ENCODE measurements at places on chromosomes 7 and 10. TPM values are rescaled to one million over a fixed set of nuclear protein-coding genes. Genes with fewer than 3 reads are reported as not detected.

The NRG3 gene
- polyA plus RNA-seq: not detected

The PRKAG2 gene
- polyA plus RNA-seq: 52.4 TPM

The CALD1 gene
- polyA plus RNA-seq: 69.9 TPM

The ACHE gene
- polyA plus RNA-seq: 0.94 TPM

The TMEM213 gene
- polyA plus RNA-seq: not detected

The TAS2R3 gene
- not detected for polyA plus RNA-seq

DNA sequence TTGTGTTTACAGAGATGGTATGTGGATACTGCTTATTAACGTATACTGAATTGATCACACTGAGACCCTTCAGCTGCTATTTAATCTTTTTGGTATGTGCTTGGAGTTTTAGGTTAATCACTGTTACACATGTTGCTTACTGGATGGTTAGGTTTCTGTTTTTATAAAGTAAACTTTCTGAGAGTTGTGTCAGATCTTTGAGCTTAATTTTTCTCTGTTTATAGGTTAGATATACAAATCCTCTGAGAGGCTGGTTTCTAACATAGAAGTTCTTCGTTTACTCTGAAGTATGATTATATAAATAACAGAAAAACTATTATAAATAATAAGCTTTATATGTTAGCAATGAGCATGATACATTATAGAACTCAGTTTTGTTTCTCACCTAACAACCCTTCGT lies 123.1 kb downstream of the NSUN6 start:
- no peaks in the 10 kb centered on the region for H3K27me3 ChIP-seq
- no peak overlapping the region for H3K4me3 ChIP-seq
- no peaks in the 10 kb centered on the region for H3K36me3 ChIP-seq
- no peak for DNase-seq
- H3K27ac ChIP-seq: no peak overlapping the region

DNA sequence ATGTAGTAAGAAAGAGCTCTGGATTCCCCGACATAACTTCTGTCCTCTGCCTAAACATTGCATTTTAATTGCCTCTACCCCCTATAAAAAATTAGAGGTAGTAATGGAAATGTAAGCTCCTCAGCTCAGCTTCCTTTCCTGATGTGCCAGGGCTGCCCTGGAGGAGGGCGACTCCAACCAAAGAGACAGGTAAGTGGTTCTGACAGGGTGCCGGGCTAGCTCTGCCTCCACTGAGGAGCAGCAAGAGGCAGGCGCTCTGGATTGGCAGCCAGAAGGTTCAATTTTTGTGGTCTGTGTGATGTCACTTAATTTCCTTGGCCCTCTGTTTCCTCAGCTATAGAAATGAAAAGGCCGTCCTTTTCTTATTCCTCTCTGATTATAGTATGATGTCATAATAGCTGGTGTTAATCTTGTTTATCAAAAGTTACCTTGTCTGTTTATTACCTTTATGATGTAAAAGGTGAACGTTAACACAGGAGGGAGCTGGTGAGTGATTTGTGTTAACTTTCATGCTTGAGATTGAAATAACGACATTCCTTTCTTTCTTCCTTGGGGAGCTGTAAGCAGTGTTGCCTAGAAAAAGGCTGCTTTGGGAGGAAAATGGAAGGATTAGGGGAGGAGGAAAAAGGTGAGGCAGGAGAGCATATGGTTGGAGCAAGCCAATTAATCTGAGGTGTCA lies 51.8 kb downstream of the ANLN start:
- no peaks in the 10 kb centered on the region for H3K36me3 ChIP-seq
- H3K27ac ChIP-seq: no peak overlapping the region
- no peaks in the 10 kb centered on the region for H3K4me1 ChIP-seq
- H3K4me3 ChIP-seq: no peak overlapping the region
- H3K27me3 ChIP-seq: no peaks in the 10 kb centered on the region

- peaks cover 9% of the 10 kb centered on the region for H3K4me1 ChIP-seq
- H3K36me3 ChIP-seq: no peaks in the 10 kb centered on the region
- H3K4me3 ChIP-seq: no peak overlapping the region
These were observed 268.2 kb downstream of the PTEN start for GRCh38 chr10:88131511-88132139.

DNA sequence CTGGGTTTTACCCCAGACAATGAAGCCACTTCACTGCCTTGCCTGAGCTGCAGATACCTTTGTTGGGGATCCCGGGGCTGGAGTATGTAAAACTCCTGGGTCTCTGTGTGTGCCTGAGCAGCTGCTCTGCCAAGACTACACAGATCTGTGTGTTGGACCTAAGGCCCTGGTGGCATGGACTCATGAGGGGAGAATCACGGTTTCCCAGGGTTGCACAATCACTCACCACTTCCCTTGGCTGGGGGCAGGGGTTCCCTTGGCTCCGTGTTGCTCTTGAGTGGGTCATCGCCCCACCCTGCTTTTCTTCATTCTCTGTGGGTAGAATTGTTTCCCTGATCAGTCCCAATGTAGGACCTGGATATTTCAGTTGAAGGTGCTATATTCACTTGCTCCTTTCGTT lies 13.9 kb upstream of the TBATA start:
- DNase-seq: no peak
- H3K36me3 ChIP-seq: no peaks in the 10 kb centered on the region
- H3K27me3 ChIP-seq: no peaks in the 10 kb centered on the region
- H3K4me3 ChIP-seq: no peak overlapping the region
- H3K4me1 ChIP-seq: no peaks in the 10 kb centered on the region
- H3K27ac ChIP-seq: no peak overlapping the region

DNA sequence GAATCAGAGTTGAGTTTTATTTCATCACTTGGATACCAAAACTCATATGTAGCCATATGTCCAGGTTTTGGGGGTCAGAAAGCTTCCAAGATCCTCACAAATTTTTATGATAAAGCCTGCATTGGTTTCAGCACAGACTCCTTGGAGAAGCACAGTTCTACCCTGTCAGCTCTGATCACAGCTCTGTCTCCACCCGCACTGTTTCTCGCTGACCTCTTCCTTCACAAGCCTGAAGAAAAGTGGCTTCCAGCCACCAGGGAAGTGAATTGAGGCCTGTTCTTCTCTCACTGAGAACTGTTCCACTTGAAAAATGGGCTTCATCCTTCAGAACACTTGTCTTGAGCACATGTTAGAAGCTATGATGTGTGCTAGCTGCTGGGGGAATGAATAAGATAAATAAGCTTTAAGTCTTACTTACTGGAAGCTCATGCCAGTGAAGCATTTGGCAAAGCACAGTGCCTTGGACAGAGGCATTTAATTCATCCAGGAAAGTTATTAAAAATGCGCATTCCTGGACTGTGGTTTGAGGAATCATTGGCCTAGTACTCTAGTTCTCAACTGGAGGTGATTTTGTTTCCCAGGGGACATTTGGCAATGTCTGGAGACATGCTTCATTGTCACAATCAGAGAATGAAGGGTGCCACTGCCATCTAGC lies 133.6 kb downstream of the BMPER start:
- H3K36me3 ChIP-seq: no peaks in the 10 kb centered on the region
- DNase-seq: no peak
- no peaks in the 10 kb centered on the region for H3K27me3 ChIP-seq
- no peaks in the 10 kb centered on the region for H3K4me1 ChIP-seq
- no peak overlapping the region for H3K4me3 ChIP-seq
- H3K27ac ChIP-seq: no peak overlapping the region

- H3K36me3 ChIP-seq: no peaks in the 10 kb centered on the region
- no peak for DNase-seq
- no peak overlapping the region for H3K27ac ChIP-seq
- H3K4me3 ChIP-seq: no peak overlapping the region
These were observed 56.2 kb downstream of the AOAH start for GRCh38 chr7:36668080-36668479.

DNA sequence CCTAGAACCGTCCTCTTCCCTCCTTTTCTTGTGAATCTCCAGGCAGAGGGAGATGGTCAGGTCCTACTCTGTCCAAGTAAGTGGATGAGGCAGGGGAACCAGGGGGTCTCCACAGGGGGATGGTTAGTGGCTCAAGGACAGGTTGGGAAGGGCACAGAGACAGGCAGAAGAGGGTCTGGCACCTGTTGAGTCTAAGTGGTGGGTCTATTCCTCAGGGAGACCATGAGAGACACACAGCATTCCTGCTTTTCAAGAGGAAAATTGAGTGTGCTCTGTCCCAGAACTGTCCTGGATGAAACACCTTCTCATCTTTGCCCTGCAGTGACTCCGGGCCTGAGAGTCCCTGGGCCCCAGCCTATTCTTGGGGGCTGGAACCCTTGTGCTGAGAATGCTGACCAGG lies 184.8 kb upstream of the GALNT17 start:
- no peak overlapping the region for H3K27ac ChIP-seq
- H3K27me3 ChIP-seq: no peaks in the 10 kb centered on the region
- no peaks in the 10 kb centered on the region for H3K36me3 ChIP-seq
- no peaks in the 10 kb centered on the region for H3K4me1 ChIP-seq
- H3K4me3 ChIP-seq: no peak overlapping the region

GRCh38 chr7:68288144-68288593 lies 1291.5 kb downstream of the TYW1 start:
- H3K27me3 ChIP-seq: no peaks in the 10 kb centered on the region
- H3K36me3 ChIP-seq: no peaks in the 10 kb centered on the region
- no peaks in the 10 kb centered on the region for H3K4me1 ChIP-seq
- no peak overlapping the region for H3K4me3 ChIP-seq

- H3K4me3 ChIP-seq: no peak overlapping the region
- no peak for DNase-seq
- no peaks in the 10 kb centered on the region for H3K36me3 ChIP-seq
- no peak overlapping the region for H3K27ac ChIP-seq
- H3K4me1 ChIP-seq: no peaks in the 10 kb centered on the region
- no peaks in the 10 kb centered on the region for H3K27me3 ChIP-seq
These were observed 731.5 kb upstream of the C7orf33 start for GRCh38 chr7:147859033-147859432.

DNA sequence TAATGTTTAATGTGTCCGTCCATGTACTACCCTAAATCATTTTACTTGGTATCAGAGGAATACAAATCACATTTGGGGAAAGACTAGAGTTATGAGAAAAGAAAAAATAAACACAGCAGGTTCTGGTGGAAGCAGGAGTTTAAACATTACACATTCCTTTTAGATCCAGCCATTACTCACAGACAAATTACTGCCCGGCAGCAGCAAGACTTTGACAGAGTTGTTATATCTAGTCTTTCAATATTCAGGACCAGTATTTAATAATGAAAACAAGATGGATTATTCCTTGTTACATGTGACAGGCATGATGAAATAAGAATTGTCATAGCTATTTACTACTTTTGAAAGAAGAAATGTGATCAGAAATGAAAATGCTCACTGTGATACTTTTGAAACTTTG lies 131.8 kb upstream of the GNAI1 start:
- no peak overlapping the region for H3K4me3 ChIP-seq
- no peaks in the 10 kb centered on the region for H3K27me3 ChIP-seq
- no peaks in the 10 kb centered on the region for H3K36me3 ChIP-seq
- H3K4me1 ChIP-seq: no peaks in the 10 kb centered on the region
- H3K27ac ChIP-seq: no peak overlapping the region

DNA sequence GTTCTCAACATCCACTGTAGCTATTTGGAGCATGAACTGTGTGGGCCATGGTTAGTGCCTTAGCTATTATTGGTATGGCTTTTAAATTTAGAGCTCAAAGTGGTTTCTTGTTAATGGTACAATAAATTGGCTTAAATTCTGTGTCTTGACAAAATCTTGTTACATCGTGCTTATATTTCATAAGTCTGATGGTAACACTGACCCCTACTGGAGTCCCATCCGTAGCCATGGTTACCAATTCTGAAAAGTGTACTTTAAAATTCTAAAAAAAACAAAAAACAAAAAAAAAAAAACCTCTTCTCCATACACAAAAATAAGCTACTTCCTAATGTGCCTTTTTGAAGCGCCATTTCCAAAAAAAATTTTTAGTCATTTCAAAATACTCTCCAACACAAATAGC lies 6.4 kb upstream of the RPP30 start:
- H3K36me3 ChIP-seq: no peaks in the 10 kb centered on the region
- no peaks in the 10 kb centered on the region for H3K4me1 ChIP-seq
- H3K4me3 ChIP-seq: no peak overlapping the region
- H3K27ac ChIP-seq: no peak overlapping the region
- no peak for DNase-seq

DNA sequence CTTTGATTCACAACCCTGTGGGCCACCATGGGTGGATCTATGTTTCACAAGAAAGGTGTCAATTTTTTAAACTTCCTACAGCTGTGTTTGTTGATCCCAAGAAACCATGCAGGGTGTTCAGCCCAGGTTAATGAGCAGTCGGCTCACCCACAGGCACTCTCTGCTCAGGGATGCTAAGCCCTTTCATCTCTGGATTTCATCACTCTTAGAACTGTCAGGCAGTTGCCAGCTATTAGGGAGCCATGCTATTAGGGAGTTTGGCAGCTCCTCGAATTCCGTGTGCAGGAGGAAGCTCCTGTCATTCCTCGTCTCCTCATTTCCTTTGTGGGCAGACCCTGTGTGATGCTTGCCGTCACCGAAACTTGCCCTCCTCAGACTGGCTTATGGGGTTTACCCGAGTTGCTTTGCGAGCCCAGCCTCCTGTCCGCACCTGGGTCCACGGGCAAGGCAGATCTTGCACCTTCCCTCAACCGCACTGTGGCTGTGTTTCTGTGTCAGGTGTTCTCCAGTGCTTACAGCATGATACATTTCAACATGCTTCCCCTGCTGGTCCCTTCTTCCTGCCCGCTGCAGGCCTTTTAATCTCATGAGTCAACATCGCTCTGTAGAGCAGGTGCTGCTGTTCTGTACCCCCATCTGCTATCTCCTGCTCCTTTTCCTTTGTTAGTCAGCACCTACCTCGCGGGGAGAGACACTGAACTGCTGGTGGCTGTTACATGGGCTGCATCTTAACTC lies 509.8 kb downstream of the SUGCT start:
- H3K4me1 ChIP-seq: no peaks in the 10 kb centered on the region
- H3K27ac ChIP-seq: no peak overlapping the region
- no peak for DNase-seq
- H3K27me3 ChIP-seq: no peaks in the 10 kb centered on the region
- no peaks in the 10 kb centered on the region for H3K36me3 ChIP-seq
- H3K4me3 ChIP-seq: no peak overlapping the region

- no peak for DNase-seq
- H3K27me3 ChIP-seq: no peaks in the 10 kb centered on the region
- no peak overlapping the region for H3K27ac ChIP-seq
- H3K36me3 ChIP-seq: no peaks in the 10 kb centered on the region
- peaks cover 14% of the 10 kb centered on the region for H3K4me1 ChIP-seq
These were observed 571.1 kb downstream of the GRID1 start for GRCh38 chr10:85795460-85795859.

DNA sequence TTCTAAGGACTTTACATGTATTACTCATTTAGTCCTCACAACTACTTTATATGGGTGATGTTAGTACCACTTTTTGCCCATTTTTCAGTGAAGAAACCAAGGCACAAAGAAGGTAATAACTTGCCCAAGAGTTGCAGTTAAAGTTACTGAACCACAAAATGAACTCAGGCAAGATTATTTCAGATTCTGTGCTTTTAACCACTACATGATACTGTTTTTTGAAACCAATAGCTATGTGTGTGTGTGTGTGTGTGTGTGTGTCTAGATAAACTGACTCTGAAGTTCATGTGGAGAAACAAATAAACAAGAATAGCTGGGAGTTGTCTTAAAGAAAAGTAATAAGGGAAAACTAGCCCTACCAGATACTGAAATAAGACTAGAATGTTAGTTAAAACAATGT lies 60.8 kb upstream of the OIT3 start:
- DNase-seq: no peak
- no peaks in the 10 kb centered on the region for H3K36me3 ChIP-seq
- H3K4me1 ChIP-seq: peaks cover 26% of the 10 kb centered on the region
- no peak overlapping the region for H3K4me3 ChIP-seq

- H3K4me3 ChIP-seq: no peak overlapping the region
- no peak for DNase-seq
- no peak overlapping the region for H3K27ac ChIP-seq
These were observed 19.4 kb downstream of the CYP2C8 start for GRCh38 chr10:95049919-95050318.

GRCh38 chr7:70288781-70289456 lies 690.6 kb downstream of the AUTS2 start:
- no peaks in the 10 kb centered on the region for H3K27me3 ChIP-seq
- no peak overlapping the region for H3K4me3 ChIP-seq
- no peaks in the 10 kb centered on the region for H3K36me3 ChIP-seq
- no peaks in the 10 kb centered on the region for H3K4me1 ChIP-seq
